ENCODE measurements at places on chromosomes 12 and 14.

DNA sequence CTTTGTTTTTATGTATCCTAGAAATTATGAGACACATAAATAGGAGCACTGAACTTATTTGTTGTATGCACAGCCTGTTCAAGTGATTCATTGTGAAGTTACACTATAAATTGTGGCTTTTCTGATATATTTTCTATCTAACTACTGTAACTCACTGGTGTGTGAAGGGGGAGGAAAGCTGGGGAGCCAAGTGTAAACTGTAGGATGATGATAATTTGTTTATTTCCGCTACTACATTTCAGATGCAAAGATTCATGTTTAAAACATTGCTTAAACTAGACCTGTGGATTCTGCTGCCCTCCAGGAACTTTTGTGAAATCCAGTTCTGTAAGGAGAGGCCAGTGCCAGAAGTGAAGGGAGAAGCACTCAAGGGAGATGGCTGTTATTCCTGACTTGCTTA is 3.3 kb downstream of the TMTC2 start:
- DNase-seq = no peak

DNA sequence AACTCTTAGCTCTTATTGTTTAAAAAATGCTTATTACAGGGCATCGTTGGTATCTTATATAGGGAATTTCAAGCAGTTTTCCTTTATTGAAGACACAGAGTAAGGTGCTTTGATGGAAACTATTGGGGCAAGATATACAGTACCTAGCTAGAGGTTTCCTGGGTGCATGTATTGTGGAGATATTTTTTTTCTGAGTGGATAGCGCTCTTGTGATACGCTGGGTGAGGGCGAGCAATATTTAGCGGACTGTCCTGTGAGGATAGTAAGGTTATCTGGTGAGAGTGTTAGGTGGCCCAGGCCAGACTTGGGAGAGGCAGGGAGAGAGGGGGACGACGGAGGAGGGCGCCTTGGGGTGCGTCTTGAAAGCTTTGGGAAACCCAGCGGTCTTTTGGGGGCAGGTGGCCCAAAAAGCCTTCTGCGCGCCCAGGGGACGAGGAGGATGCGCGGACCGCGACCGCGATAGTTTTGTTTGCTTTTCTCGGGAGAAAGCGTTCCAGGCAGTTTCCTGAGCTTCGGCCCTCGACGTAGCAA is 596 bp upstream of the BICD1 start:
- DNase-seq = no peak

DNA sequence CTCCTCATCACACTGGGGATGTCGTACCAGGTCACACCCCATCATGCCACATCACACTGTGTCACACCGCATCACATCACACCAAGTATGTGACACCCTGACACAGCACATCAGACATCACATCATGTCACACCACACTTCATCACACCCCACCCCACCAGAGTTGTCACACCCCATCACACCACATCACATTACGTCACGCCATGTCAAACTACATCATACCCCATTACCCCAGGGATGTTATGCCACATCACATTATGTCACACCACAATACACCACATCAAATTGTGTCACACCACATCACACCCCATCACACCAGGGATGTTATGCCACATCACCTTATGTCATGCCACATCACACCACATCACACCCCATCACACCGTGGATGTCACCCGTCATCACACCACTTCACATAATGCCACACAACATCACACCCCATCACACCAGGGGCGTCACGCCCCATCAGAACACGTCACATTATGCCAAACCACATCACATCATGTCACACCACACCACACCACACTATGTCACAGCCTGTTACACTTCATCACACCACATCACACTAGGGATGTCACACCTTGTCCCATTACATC is 133.6 kb downstream of the TMEM121 start:
- no peak for DNase-seq

- no peak for DNase-seq
These were observed 12.5 kb downstream of the TAMALIN start for GRCh38 chr12:52019113-52019770.

DNA sequence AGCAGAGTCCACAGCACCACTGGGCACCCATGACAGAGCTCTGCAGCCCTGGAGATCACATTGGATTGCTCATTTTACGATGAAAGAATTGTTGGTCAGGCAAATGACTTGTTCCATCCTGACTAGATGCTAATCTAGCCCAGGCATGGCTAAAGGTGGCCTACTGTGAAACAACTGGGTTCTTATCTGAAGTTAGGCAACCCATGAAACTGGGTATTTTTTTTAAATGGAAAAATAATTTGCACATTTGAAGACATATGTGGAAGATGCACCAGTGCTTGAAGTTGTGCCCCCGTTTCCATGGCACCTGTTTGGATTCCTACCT is 8.3 kb downstream of the PYGL start:
- no peak for DNase-seq

DNA sequence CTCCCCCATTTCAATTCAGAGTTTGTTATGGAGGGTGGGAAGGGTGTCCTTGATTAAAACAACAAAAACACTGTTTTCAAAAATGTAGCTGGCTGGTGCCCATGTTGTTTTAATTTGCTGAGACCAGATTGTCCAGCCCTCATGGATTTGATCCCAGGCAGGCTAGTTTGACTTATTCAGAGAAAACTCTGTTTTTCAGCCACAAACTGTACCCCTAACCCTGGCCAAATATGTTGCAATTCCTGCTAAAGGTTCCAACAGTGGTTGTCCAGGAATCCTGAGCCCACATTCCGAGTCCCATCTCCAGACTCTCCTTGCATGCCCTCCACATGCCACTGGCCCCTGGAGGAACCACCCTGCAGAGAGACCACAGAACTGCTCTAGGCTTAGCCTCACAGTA is 36.0 kb downstream of the MAP1LC3B2 start:
- DNase-seq = peak; percentile 96

DNA sequence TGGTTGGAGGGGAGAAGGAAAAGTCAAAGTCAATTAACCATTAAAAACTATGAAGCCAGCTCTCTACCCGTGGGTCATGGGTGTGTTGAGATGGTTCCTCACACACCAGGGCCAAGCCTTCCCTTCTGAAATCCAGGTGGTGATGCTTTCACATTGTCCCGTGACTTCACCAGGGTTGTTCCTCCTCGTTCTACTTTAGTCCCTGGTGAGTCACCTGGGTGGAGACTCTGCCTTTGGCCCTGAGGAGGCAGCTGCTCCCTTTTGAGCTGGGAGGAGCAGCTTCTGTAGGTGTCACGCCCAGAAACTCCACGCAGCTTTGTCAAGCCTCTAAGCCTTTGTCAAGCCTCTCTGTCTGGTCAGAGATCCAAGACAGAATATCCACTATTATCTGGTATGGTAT is 348.3 kb downstream of the BMP4 start:
- no peak for DNase-seq

DNA sequence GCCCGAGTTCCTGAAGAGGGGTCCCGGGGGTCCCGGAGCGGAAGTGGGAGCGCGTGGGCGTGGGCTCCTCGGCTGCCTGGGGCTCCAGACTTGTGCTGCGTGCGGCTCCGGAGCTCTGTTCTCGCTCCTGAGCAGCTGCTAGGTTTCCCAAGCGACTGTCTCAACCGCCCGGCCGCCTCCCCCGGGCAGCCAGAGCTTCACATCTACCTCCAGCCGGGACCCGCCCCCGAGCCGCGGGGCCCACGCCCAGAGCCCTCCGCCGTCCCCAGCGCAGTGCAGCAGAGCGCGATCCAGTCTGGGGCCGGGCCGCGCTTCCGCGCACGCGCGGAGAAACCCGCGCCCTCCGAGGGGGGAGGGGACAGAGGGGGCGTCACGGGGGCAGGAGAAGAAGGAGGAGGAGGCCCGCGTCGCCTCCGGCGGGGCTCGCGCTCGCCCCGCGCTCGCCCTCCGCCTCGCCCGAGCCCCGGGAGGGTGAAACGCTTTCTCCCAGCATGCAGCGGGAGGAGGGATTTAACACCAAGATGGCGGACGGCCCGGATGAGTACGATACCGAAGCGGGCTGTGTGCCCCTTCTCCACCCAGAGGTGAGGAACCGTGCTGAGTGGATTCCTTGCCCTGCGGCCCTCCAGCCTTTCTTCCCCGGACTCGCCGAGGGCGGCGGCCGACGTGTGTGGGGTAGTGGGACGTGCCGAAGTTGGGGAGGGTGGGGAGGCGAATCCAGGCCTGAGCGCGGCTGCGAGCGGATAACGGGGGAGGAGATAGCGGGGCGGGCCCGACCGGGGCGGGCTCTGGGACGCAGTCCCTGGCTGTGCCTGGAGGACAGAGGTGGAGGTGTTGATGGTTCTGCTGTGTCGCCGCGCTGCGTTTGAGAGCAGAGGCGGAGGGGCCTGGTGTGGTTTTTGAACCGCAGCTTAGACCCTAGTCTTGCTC is at the start of gene ZDHHC17:
TSS of gene ZDHHC17 (plus strand) at position 370 of the 930 bp plus-strand sequence. CDS start at position 492, 122 bp downstream.
- peak; percentile 92 for DNase-seq

All from AG10803 (cell line).